ENCODE measurements at places on chromosomes 12 and 14. TPM values are rescaled to one million over a fixed set of nuclear protein-coding genes. Genes with fewer than 3 reads are reported as not detected.

Gene PPP1R1A
- 104 TPM for total RNA-seq

Gene SLC38A4
- 2.0 TPM for total RNA-seq

Gene NGB
- not detected for total RNA-seq

Gene OTOGL
- total RNA-seq, result 7.6 TPM

Gene KRT74
- not detected for total RNA-seq

Data from right atrium auricular region (tissue), 2 donors.